GM12864 (cell line): ENCODE measurements at places on chromosomes 4 and X.

- no peak for DNase-seq
Observed at GRCh38 chrX:75746891-75747639, 38.0 kb downstream of the MAGEE2 start.

DNA sequence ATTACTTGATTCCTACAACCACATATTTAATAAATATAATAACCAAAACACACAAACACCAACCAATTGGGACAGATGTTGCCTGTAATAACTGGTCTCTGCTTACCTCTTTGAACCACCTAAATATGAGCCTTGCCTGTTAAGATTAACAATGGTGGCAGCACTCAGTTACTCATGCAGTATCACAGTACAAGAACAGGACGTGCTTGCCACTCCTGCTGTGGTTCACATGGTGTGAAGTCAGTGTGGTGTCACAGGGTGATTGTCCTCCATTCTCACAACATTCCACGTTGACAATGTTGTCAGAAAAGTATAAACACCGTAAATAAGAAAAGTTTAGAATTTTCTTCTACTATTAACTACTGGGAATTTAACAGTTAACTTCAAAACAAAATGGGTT lies 365.0 kb downstream of the PPP3CA start:
- DNase-seq: no peak

- DNase-seq: no peak
Observed at GRCh38 chr4:140893939-140894338, 137.8 kb upstream of the TBC1D9 start.

DNA sequence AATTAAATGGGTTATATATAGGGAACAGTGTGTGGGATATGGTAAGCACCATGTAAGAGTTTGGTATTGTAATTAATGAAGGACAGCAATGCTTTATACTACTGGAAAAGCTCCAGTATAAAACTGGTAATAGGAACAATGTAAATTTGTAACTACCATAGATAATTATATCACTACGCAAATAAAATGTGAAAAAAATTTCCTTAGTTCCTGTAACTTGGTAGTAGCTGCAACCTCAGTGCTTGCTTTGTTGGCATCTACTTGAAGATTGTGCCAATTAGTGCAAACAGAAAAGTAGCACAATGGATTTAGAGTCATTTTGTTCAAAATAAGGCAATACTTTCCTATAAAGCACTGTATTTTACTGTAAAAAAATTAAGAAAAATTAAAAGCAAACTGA lies 34.4 kb upstream of the SH3RF1 start:
- DNase-seq: no peak

- DNase-seq: no peak
Observed at GRCh38 chr4:113404841-113405240, 355.4 kb downstream of the ANK2 start.

DNA sequence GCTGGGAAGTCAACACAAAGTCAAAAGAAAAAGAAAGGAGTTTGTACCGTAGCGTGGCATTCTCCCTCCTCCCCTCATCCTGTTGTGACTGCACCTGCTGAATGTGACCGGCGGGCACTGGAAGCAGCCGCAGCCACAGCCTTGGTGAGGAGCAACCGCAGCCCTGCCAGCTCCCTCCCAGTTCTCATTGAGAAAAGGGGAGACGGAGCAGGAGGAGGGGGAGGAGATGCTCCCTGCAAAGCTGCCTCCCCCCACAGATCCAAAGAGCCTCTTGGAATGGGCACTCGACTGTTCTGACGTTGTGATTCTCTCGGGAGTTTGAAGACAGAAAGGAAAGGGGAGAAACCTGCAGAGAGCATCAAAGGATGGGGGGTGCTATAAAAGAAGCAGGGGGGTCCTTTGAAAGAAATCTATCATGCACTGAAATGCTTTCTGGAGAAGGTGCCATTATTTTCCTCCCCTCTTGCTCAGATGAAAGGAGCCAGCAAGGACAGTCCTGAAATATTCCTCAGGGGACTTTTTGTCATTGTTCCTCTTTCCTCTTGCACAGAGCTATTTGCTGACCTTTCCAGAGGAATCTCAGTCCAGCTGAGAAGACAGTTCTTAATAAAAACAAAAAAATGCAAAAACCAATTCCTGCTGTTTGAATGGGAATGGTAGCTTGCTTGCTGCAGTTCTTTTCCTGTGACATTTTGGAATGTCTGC lies 429.7 kb downstream of the MAPK10 start:
- DNase-seq: no peak

DNA sequence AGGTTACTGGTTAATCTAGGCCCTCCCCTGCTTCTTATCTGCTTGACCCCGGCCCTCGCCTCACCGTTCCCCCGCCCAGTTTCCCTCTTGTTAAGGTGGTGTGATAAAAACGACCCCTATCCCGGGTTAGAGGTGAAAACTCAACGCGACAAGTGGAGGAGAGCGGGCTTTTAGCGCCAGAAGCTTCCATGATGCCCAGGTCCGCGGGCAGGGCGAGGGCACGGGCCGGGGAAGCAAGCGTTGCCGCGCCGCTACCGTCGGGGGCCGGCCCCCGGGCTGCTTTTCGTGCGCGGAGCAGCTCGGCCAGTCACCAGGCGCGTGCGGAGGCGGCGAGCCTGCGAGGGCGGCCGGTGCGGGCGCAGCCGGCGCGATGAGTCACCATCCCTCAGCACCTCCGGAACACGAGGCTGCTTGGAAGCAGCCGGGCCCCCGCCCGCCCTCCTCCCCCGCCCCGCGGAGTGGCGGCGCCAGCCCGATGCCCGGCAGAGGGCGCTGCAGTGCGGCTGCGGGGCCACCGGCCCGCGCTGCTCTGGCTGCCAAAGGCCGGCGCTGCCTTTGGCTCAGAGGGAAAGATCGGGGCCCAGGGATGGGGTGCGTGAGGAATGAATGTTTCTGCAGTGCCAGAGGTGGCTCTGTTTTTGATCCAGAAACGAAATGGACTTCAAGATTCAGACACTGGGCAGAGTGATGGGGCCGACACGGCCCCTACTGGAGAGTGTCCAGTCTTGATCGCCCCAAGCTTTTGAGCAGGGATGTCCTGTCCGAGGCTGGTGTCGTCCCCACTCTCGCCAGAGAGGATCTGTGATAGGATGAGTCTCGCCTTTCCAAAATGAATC lies 107.8 kb downstream of the NHSL2 start:
- no peak for DNase-seq

DNA sequence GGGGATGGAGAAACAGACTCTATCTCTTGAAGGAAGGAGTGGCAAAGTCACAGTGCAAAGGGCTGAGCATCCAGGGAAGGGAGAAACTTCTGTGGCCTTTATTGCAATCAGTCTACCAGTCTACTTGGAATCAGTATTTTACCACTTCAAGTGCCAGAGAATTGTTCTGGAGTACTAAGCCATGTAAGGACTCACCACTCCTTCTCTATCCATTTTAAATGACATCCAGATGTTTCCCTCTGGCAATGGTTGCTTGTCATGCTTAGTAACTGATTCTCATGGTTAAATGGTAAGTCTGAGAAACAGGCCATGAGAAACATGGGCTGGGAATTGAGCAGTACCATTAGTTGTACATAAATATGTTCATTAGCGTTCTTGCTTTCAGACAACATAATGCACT lies 21.1 kb upstream of the SMIM10 start:
- DNase-seq: no peak

- DNase-seq: no peak
Observed at GRCh38 chr4:39660045-39660444, 21.4 kb upstream of the SMIM14 start.

- DNase-seq: no peak
Observed at GRCh38 chrX:132704769-132705168, 215.9 kb upstream of the MBNL3 start.

- DNase-seq: no peak
Observed at GRCh38 chrX:50677789-50678188, 136.2 kb downstream of the SHROOM4 start.

GRCh38 chr4:175234162-175234561 lies 316.0 kb downstream of the ADAM29 start:
- DNase-seq: no peak

DNA sequence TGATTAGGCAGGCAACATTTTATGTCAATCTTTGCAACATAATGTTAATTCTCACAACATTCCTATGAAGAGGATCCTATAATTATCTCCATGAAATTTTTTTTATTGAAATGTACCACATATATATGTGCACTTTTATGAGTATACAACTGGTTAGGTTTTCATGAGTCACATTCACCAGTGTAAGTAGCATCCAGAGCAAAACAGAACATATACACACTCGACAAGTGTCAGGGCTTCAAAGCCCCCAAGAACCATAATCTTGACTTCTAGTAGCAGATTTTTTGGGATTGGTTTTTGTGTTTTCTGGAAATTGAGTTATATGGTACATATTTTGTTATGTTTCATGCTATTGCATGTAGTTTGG lies 62.4 kb downstream of the ARHGAP10 start:
- no peak for DNase-seq

GRCh38 chrX:133709501-133709900 lies 275.9 kb downstream of the GPC3 start:
- no peak for DNase-seq

DNA sequence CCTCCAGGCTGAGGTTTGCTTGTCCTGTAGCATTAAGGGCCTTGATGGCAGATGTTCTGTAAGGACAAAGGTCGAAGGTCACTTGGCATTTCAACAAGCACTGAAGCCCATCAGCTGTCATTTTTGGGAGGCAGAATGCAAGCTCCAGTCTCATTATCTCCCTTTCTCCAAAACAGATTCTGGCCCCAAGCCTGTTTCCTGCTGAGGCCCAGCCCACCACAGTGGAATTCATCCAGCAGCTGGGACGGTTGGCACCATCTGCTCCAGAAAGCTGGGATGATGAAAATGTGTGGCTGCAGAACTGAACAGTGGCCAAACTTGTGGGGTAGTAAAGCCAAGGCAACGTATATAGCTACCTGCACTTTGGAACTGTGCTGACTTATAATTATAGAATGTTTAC lies 17.7 kb upstream of the PPEF2 start:
- no peak for DNase-seq

DNA sequence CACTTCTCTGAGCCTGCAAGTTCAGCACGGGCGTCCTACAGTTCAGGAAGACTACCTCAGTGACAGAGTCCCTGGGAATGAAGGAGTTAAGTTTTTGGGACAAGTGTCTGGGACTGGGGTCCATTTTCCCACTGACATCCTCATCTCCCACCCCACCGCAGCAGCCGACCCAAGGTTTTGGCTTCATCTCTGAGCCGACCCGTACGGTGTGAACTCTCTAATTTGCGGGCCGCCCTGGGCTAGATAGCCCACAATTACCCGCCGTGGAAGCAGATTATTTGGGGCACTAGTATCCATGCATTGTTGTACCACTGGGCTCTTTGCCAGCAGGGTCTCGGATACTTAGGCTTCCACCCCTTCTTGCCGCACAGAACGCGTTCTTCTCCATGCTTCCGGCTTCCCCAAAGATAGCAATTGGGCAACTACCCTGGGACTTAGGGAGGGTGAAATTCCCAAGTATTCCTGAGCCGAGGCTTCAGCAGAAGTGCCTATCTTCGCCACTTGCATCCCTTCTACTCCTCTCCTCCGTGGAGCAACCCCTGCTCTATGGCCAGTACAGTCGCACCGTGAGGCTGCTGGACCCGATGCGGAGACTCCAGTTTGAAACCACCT lies 2.4 kb downstream of the IL1RAPL2 start:
- DNase-seq: no peak

- DNase-seq: no peak
Observed at GRCh38 chrX:133850399-133850798, 135.0 kb downstream of the GPC3 start.

DNA sequence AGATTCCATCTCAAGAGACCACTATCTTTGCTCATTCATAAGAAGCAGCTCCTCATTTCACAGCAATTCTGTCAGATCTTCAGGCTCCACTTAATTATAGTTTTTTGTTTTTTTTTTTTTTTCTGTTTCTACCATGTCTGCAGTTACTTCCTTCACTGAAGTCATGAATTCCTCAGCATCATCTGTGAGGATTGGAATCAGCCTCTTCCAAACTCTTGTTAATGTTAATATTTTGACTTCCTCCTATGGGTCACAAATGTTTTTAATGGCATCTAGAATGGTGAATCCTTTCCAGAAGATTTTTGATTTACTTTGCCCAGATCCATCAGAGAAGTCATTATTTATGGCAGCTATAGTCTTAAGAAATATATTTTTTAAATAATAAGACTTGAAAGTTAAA lies 53.1 kb downstream of the BMP2K start:
- no peak for DNase-seq

DNA sequence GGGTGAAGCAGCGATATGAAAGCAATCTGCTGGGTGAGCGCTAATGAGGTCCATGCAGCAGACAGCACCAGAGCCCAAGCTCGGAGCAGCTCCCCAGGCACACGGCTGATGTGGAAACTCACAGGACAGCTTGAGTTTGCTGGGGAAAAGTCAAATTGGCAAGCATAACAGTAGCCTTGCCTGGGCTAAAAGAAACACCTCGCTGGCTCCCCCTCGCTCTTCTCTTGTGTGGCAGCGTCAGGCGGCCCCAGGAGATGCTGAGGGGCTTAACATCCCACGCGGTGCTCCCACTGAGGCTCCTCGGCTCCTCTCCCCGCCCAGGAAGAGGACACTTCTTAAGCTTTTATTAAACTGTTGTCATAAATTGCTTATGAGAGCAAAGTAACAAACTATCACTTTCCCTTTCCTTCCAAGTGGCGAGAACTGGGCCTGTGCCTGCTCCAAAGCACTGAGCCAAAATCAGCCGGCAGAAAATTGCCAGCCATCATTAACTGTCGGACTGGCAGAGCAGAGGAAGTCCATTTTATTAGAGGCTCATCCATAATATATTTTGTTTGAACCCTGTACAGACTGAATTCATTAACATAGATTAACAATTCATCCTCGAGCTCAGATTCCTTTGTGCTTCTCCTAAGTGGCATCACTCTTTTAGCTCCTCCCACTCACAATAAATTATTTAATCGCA lies 111.4 kb downstream of the TSPAN5 start:
- no peak for DNase-seq

GRCh38 chrX:109704563-109704962 lies 28.5 kb downstream of the ACSL4 start:
- no peak for DNase-seq

DNA sequence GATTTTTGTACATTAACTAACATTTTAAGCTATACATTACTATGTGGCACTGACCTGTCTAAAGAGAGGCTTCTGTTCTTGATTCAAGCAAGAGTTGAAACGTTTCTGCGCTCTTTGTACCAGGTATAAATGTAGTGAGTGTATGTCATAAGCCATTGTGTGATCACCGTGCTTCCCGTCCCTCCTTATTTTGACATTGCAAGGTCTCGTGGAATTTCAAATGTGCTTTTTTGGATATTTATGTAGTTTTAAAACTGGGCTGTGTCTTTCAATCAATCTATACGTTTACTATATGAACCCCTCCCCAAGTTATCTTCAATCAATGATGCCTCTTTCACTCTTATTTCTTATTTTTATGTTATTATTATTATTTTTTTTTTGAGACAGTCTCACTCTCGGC lies at the start of gene KLHL15:
Gene KLHL15, minus strand, starts transcription at position 101 of the 400 bp plus-strand sequence. CDS start 20,493 bp downstream, outside the sequence.
- DNase-seq: no peak

- DNase-seq: no peak
Observed at GRCh38 chr4:94442251-94442650, 9.5 kb upstream of the PDLIM5 start.

- DNase-seq: no peak
Observed at GRCh38 chr4:80202190-80202711, 4.9 kb downstream of the PRDM8 start.

- DNase-seq: no peak
Observed at GRCh38 chrX:49116076-49116475, 7.5 kb downstream of the GPKOW start.
